Tibial artery (tissue), 4 donors: ENCODE measurements at places on chromosomes 12 and 14.

GRCh38 chr12:106956048-106956578 lies 406 bp downstream of the TMEM263 start:
- peak; percentile 71 for DNase-seq

DNA sequence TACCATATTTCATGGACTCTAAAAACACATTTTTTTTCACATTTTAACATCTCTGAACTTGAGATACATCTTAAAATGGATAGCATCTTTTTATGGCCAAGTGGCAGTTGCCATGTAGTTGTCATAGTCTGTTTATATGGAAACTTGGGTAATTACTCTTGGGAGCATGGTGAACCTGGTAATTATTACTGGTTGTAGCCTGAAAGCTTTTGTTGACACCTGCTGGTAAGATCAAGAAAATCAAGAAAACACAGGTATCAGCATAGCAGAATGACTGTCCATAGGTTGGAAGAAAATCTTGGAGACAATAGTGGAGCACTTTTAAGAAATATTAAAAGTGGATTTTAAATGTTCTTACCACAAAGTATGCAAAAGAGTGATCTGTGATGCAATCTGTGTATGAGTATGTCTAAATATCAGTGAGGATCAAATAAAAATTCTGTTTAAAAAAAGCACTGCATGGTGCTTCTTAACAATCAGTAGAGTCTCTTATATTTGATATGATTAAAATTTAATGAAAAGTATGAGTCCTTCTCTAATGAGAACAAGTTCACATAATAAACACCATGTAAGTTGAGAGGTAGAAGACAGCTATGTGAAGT lies 44.2 kb downstream of the TTC8 start:
- no peak for DNase-seq

GRCh38 chr12:121248622-121249021 lies 38.7 kb downstream of the P2RX4 start:
- DNase-seq, result no peak

DNA sequence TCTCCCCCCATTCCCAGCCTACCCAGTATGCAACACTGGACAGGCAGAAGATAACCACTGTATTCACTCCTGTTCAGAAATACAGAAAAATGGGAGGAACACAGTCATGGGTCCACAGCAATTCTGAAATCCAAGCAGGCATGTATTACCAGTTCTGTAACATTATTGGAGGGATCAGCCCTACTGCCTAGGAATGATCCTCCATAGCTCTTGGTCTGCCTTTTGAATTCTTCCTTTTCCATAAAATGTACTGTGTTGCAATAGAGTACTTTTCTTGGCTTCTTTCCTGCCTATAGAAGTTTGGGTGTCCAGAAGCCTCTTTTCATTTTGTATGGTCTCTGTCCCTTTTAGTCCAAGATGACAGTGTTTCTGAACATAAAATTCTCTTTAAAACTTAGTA lies 46.5 kb downstream of the SPATS2 start:
- DNase-seq, result no peak

DNA sequence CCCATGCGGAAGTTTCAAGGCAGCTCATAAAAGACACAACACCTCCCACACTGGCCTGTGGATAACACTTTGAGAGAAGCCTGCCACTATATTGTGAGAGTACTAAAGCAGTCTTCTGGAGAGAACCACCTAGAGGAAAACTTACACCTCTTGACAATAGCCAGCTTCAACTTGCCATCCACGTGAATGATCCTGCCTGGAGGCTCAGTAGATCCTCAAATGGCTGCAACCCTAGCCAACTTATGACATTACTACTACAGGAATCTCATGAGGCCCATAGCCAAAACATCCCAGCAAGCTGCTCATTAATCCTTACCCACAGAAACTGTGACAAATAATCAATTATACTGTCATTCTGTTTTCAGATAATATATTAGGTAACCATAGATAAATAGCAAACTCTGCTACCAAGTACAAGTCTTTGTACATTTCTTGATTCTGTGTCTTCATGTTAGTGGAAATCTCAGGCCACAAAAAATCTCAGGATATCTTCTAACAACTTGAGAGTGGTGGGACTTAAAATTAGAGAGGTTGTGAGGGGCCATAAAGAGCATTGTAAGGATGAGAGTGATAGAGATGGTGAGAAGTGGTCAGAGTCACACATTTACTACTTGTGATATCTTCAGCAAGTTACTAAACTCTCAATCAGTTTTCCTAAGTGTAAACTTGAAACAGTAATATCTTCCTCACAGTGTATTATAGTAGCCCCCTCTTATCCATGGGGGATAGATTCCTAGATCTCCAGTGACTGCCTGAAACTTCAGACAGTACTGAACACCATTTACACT lies 368.0 kb downstream of the C12orf50 start:
- DNase-seq, result no peak

GRCh38 chr14:55381040-55381439 lies 30.6 kb downstream of the ATG14 start:
- DNase-seq, result no peak

DNA sequence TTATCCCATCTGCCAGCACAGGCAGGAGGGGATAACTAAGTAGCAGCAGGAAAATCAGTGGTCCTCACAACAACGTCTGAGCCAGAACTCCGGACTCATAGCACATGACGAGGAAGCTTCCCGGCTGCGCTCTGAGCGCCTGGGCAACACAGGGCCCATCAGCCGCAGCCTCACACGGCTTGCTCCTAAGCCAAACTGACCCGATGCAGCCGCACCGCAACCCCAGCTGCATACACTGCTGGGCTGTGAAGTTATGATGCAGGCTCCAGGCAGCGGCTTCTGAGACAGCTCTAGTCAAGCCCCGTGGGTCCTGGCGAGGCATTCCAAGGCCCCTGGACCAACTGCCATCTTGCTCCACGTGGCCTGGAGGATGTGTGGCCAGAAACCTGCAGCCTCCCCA lies 28.1 kb downstream of the ZFYVE21 start:
- no peak for DNase-seq

DNA sequence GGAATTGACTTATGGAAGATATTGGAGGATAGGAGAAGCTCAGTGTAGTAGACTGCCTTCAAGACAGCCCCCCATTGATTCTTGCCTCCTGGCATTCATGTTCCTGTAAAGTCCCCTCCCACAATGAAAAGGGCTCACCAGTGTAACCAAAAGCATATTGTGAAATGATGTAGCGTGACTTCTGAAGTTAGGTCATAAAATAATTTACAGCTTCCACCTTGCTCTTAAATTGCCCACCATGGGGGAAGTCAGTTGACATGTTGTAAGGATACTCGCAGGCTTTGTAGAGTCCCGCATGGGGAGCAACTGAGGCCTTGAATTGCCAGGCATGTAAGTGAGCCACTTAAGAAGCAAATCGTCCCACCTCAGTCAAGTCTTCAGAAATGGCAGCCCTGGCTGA lies 25.1 kb downstream of the GTSF1 start:
- no peak for DNase-seq

GRCh38 chr14:96105089-96105925 lies 66.1 kb downstream of the C14orf132 start:
- peak; percentile 14 for DNase-seq

- DNase-seq, result no peak
Observed at GRCh38 chr14:20986811-20987210, 3.0 kb upstream of the METTL17 start.

DNA sequence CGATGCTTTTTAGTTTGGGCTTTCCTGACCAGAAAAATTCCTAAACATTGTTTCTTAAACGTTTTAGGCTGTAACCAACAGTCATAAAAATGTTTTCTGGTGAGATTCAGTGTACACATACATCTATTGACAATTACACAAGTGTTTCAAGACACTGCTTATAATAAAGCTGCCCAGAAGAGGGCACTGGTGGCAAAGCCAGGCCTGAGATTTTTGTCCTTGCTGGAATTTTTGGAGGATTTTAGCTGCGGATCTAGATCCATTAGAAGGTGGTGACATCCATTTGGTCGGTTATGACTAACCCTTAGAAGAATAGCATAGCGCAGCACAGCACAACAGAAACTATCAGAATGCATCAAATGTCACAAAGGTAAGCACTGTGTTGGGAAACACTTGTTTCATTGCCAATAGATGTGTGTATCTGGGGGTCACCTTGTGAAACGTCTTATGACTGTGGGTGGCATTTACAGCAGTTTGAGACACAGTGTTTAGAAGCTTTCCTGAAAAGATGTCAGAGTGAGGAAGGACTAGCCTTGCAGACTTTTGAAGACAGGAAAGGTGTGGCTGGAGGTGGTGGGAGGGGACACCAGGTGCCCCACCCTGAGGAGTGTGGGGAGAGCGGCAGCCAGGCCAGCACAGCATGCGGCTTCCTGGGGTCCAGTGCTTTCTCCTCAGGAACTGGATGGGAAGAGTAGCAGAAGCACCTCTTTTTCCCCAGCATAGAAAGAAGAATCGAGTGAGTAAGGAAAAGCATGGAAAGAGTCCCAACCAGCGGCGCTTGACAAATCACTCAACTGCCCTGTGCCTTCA lies 54.7 kb upstream of the FKBP4 start:
- no peak for DNase-seq

DNA sequence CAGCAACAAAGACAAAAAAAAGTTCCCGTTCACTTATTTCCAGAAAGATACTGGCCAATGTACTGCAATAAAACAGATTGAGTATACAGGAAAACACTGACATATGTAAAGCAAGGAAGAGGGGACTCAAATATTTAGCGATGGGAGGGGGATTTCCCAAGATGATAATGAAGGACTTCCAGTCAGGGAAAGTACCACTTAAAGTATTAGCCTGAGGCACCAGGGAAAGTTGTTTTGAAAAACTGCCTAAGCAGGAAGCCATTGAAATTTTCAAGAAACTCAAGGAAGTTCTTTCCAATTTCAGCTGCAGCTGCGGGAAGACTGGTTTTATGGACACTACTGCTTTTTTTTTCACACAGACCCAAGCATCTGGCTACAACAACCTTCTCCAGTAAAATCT lies 1007.4 kb upstream of the NOVA1 start:
- DNase-seq, result no peak
